ENCODE measurements at places on chromosomes 2 and 18.

GRCh38 chr18:79382681-79383387 is 12.9 kb upstream of the NFATC1 start:
- no peak for DNase-seq

GRCh38 chr2:234290671-234291070 is 206.2 kb downstream of the ARL4C start:
- no peak for DNase-seq

DNA sequence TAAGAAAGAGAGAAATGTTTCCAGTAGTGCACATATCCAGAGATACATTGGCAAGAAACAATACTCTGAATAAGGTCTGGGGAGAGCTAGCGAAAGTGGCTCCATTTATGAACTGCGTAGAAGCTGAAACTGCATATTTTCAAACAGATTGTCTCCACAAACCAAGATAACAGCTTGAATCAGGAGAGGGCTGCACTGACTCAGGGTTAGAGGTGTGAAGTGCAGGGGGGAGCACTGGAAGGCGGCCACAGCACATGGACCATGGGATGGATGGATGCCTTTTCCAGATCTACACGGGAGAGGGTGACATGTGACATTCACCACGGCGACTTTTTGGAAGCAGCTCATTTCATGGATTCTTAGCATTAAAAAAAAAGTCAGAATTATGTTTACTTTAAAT is 729.4 kb downstream of the RNF144A start:
- no peak for DNase-seq

DNA sequence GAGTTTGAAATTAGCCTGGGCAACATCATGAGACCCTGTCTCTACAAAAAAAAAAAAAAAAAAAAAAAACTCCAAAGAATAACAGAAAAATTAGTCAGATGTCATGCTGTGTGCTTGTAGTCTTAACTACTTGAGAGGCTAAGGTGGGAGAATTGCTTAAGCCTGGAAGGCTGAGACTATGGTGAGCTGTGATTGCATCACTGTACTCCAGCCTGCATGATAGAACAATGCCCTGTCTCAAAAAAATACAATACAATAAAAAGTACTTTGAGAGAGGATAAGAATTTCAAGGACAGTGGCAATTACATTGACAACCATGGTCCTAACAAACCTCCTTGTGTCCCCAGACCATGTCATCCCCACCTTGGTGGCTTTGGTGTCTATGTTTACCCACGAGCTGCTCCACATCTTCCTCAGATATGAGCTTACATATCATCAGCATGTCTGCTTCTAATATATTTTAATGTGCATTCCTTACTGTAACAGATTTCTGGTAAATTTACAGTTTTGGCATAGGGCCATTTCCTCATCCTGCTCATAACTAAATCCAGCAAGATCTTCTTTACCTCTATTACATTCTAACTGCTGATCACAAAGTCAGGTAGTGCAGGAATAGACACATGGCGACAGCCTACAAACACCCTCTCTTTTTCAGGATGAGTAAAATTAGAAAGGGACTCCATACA is 437.7 kb upstream of the HNRNPA3 start:
- DNase-seq, result no peak

DNA sequence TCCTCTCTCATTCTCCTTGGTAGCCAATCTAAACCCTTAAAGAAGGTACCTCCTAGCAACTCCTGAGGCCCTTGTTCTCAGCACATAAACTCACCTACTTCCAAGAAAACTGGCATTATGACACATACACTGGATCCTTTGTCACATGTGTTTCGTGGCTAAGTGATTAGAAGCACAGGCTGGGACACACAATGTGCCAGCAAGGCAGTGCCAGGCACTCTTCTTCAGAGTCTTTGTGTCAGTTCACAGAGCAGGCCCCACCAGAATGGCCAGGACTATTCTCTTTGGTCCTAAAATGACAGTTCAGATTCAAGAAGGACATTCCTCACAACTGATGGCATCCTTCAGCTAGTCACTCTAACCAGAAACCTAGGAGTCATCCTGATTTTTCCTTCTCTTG is 40.3 kb downstream of the SMC6 start:
- DNase-seq, result peak; percentile 8

- DNase-seq, result no peak
These were observed 2.1 kb upstream of the MOCOS start for GRCh38 chr18:36185157-36185556.

- DNase-seq, result no peak
These were observed 62.7 kb upstream of the TAF1B start for GRCh38 chr2:9780368-9781130.

- no peak for DNase-seq
These were observed 37.2 kb downstream of the YES1 start for GRCh38 chr18:774811-775210.

DNA sequence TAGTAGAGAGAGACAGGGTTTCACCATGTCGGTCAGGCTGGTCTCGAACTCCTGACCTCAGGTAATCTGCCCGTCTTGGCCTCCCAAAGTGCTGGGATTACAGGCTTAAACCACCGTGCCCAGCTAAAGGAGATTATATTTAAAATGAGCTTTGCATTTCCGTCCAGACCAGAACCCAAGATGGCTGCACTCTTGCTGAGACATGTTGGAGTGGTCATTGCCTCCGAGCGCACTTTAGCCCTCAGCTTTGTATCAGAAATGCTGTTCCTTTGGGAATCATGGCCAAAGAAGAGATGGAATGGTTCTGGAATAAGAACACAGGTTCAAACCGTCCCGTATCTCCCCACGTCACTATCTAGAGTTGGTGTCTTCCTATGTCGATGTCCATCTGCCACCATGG is 3.4 kb downstream of the UBXN2A start:
- no peak for DNase-seq

GRCh38 chr2:28869494-28870145 is 489 bp downstream of the TRMT61B start:
- no peak for DNase-seq

DNA sequence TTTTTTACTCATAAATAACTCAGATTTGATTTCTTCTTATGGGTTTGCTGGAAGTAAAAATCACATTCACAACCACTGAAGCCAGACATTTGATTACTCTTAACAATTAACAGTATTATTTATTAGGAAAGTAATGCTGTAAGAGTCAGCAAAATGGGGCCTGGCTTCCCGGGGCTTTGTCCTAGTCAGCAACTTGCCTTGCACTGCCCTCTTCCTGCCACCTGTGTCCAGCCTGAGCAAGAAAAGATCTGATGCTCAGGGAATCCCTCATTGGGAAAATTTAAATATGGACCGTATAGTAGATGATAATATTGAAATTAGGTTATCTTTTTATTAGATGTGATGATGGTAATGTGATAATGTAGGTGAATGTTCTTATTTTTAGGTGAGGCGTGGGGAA is 30.8 kb upstream of the ACYP2 start:
- peak; percentile 25 for DNase-seq

GRCh38 chr2:224520064-224520463 is 65.1 kb downstream of the CUL3 start:
- no peak for DNase-seq

- DNase-seq, result no peak
These were observed 104.5 kb upstream of the ZNF521 start for GRCh38 chr18:25456334-25457010.

DNA sequence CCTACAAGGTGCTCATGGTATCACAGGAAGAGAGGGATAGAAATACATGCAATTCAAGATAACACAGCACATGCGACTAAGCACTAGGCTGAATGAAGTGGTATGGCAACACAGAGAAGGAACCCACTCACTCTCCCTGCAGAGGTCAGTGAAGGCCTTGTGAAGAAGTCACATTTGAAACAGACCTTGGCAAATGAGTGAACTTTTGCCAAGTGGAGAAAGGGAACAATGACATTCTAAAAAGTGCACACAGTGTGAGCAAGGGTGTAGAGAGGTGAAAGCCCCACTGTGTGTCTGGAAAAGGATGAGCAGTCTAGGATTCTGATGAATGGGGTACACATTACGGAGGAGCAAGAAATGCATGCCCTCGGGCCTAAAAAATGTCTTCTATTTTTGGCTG is 23.3 kb downstream of the KLF7 start:
- peak; percentile 28 for DNase-seq

DNA sequence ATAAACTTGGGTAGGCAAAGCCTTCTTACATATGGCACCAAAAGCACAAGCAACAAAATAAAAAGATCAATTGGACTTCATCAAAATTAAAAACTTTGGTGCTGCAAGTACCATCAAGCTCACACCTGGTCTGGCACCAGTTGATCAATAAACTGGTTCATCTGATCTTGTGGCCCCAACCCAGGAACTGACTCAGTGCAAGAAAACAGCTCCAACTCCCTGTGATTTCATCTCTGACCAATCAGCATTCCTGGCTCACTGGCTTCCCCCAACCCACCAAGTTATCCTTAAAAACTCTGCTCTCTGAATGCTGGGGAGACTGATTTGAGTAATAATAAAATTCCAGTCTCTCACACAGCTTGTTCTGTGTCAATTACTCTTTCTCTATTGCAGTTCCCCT is 8.4 kb downstream of the EPG5 start:
- no peak for DNase-seq

GRCh38 chr2:204019572-204020501 is 83.3 kb downstream of the ICOS start:
- DNase-seq, result no peak

GRCh38 chr2:43266711-43267111 is 40.3 kb upstream of the ZFP36L2 start:
- DNase-seq, result no peak

Measured in hippocampal formation (tissue), 2 donors.